ENCODE measurements at places on chromosomes 4 and X.
A peak's percentile ranks its signal among the peaks of the same experiment; 100 is the strongest.

- DNase-seq = peak; percentile 16
Observed at GRCh38 chrX:16712548-16713155, at the start of gene CTPS2. CTPS2 (minus strand) TSS chrX:16712669; CDS start chrX:16702902, 9,767 bp downstream.

- DNase-seq = no peak
Observed at GRCh38 chrX:72107320-72107719, 24.4 kb downstream of the RTL5 start.

DNA sequence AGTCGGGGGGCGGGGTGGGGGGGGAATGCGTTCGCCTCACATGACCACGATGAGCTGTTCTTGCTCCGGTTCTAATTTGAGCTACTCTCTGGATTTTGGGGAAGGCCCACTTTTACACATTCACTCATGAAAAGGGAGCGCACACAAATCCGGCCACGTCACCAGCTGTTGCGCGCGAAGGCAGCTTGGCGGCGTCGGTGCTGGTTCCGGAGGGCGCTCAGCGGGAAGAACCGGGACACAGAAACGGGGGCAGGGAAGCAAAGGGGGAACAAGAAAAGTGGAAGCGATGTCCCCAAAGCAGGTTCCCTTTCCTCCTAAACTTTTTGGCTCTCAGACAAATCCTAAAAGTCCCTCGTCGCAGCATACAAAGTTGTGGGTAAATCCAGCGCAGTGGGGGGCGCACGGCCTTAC is 605 bp downstream of the ANXA5 start:
- DNase-seq = peak; percentile 57

- DNase-seq = no peak
Observed at GRCh38 chr4:100746141-100746739, 228.4 kb upstream of the EMCN start.
